Activated naive CD4-positive, alpha-beta T cell (primary cell): ENCODE measurements at places on chromosomes 13 and 19.

- DNase-seq, result no peak
Observed at GRCh38 chr13:49343255-49343654, 95.5 kb downstream of the CDADC1 start.

DNA sequence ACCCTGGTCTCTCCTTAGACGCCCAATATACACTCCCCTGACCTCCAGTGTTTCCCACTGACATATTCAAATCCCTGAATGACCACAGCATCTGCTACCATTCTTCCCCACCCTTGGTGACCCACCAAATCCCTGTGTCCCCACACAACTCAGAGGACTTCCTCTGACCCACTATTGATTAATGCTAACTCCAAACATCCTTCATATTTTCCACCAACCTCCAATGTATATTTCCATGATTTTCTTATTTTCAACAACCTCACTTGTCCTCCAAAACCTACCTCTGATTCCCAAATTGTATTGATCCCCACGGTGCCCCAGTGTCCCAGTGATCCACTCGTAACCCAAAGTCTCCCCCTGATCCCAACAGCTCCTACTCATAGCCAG is 526 bp upstream of the DMWD start:
- no peak for DNase-seq

- no peak for DNase-seq
Observed at GRCh38 chr19:40419066-40419612, 6.0 kb upstream of the PRX start.

- DNase-seq, result no peak
Observed at GRCh38 chr19:7489609-7490044, 792 bp upstream of the PEX11G start.

DNA sequence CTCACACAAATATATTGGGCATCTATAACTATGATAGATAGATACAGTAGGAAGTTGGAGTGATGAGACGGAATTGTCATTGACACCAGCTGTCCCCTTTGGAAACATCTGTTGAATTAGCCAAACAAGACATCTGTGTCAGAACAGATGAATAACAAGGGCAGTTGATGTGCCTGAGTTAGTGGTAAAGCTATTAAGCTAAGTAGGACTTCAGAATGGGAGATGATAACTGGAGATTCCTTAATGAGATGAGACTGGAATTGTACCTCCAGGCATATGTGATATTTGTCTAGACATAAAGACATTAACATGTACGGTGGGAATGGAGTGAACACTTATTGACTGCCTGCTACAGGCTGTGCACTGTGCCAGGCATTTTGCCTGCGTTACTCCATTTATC is 78.7 kb downstream of the MBNL2 start:
- DNase-seq, result no peak
